Esophagus squamous epithelium (tissue), 5 donors: ENCODE measurements at places on chromosomes 6 and 20.

DNA sequence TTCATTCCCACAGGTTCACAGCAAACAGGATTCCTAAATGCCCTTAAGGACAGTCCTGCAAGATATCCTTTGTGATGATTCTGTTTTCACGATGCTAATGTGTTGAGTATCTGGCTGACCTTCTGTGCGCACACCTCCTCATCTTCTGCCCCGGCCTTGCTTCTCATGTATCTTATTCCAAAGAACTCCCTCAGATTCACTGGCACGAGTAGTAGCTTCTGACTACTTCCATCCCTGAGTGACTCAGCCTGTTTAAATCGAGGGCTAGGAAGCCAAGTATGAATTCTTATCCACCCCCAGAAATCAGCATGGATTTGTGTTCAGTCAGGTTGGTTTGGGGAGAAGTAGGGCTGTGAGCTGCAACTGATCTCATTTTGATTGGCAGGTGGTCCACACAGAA, 190.2 kb upstream of the SNX9 start:
- no peak for DNase-seq

GRCh38 chr20:44610313-44610962, 28.1 kb downstream of the PKIG start:
- no peak for DNase-seq

DNA sequence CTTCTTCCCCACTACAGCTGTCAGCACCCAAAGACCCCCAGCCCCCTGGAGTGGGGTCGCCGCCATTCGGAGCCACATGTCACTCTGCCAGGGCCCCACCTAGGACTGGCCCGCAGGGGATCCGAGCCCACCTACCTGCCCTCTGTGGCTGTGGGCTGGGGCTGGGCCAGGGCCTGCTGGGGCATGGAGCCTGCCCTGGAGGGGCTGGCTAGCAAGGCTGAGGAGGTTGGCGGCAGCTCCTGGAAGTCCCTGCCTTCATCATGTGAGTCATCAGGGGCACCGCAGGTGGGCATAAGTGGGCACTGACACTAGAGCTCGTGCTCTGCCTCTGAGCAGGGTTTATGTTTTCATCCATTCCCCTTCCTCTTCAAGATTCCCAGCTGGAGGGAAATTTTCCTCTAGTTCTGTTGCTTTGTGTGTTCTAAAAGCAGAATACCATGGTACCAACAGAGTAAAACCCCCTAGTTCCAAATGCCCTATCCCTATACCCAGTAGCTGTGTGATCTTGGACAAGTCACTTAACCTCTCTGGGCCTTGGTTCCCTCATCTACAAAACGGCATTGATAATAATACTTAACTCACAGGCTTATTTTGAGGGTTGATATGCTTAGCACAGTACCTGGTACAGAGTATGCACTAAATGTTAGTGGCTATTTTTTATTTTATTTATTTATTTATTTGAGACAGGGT, 8.7 kb upstream of the FANCE start:
- no peak for DNase-seq

GRCh38 chr6:36631326-36632011, 37.3 kb downstream of the SRSF3 start:
- DNase-seq: no peak

DNA sequence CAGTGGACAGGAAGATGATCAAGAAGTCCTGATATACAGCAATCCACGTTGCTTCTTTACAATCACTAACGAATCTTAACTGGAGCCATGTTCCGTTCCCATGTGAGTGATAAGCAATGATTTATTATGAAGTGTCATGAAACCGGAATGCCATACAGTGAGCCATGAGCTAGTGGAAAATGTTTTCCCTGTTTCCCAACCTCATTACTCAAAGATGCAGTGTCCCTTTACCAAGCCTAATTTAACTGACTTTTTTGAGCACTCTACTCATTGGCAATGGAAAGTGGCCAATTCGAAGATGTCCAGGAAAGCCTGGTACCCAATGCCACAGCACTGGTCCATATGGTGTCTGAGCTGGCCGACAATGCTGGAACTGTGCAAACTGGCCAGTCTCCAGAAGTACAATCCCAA, 148.3 kb downstream of the ZNF217 start:
- no peak for DNase-seq

DNA sequence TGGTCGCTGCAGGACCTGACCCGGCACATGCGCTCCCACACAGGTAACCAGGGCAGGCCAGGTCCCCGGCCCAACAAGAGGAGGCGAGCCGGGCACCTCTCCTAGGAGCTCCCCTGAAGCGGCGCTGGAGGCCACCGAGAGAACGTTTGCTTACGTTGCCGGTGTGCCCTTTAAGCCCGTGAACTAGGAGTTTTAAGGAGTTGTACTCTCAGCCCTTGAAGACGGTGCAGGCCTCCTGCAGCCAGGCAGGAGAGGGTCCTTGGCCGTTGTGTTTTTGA, 65.9 kb downstream of the SSR1 start:
- DNase-seq: no peak

- DNase-seq: no peak
Measured at GRCh38 chr6:68186870-68187269, 448.2 kb upstream of the ADGRB3 start.

- no peak for DNase-seq
Measured at GRCh38 chr6:111549168-111549567, 56.5 kb downstream of the TRAF3IP2 start.

DNA sequence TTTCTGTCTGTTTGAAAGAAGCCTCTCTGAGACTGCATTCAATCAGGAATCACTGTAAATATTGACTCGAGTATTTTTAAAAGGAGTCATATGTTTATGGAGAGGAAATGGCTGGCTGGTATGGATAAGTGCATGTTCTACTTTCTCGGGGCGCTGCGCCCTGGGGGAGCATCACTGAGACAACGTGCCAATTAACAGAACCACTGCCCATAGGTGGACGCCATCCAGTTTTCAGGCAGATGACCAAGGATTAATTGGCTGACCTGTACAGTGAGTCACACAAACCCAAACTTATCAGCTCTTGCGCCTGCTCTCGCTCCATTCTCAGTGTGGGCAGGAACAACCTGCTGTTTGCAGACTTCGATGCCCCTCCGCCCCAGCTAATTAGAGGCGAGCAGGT, 571.2 kb downstream of the QKI start:
- DNase-seq: no peak

DNA sequence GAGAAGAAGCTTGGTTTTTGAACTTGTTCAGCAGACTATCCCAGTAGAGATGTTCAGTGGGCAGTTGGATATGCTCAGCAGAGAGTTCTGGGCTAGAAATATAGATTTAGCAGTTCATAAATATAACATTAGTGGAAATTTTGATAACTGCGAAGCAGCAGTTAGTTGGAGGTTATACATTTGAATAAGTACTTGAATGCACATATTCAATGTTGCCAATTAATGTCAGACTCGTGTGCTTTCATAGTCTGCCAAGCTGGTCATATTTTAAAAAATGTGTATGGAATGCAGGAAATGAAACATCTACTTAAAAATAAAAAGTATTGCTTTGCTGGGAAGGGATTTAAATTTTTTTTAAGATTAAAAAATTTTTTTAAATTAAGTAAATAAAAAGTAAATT, 92.5 kb upstream of the E2F3 start:
- DNase-seq: no peak

DNA sequence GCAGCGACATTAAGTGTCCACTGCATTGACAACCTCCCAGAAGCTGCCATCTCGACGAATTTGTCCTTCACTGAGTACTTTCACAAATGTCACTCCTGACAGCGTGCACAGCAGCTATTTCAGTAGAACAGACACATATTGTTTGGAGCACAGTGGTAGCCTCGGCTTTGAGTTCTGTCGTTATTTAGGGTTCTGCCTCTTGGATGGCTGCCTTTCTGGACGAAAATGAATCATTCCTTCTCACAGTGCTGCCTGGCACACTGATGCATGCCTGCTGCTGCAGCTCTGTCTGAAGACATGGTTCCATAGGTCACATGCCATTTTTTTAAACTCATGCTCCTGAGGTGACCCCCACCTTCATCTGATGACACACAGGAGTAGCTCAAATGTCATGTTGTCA, 477.0 kb downstream of the C6orf118 start:
- no peak for DNase-seq

DNA sequence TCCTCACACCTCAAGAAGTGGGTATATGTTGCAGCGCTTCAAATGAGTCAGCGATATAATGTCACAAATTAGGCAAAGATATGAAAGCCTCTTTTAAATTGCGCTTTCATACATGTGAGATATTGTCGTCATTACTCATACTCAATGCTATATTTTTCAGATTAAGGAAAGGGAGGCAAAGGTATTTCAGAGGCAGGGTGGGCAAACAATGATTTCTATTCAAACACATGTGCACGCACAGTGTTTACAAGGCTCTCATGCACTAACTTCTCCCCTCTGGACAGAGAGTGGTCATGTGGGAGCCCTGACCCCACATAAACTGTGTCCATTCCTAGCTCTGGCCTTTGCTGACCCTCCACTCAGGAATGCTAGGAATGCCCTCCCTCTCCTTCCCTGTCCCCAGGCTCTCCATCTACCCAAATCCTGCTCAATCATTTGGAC, 112.1 kb upstream of the TMEM170B start:
- DNase-seq: no peak

GRCh38 chr6:1575210-1576041, 34.3 kb upstream of the FOXC1 start:
- no peak for DNase-seq

GRCh38 chr6:153231048-153231646, 100.1 kb upstream of the RGS17 start:
- no peak for DNase-seq

DNA sequence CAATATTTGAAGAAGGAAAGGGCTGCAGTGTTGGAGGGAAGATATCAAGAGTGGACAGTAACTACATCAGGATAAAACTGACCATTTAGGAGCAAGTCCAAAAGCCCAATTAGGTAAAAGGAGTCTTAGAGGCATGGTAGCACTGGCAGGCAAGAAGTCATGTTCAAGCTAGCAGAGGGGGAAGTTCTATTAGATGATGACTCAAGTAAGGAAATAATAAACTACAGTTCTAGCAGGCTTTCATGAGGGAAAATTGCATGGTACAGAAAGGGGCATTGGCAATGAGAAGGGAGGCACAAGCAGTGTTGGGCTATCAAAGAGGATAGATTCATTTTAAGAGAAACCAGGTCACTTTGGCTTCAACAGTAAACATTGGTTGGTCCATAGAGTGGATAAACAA, 156.1 kb upstream of the PTPRK start:
- DNase-seq: no peak

DNA sequence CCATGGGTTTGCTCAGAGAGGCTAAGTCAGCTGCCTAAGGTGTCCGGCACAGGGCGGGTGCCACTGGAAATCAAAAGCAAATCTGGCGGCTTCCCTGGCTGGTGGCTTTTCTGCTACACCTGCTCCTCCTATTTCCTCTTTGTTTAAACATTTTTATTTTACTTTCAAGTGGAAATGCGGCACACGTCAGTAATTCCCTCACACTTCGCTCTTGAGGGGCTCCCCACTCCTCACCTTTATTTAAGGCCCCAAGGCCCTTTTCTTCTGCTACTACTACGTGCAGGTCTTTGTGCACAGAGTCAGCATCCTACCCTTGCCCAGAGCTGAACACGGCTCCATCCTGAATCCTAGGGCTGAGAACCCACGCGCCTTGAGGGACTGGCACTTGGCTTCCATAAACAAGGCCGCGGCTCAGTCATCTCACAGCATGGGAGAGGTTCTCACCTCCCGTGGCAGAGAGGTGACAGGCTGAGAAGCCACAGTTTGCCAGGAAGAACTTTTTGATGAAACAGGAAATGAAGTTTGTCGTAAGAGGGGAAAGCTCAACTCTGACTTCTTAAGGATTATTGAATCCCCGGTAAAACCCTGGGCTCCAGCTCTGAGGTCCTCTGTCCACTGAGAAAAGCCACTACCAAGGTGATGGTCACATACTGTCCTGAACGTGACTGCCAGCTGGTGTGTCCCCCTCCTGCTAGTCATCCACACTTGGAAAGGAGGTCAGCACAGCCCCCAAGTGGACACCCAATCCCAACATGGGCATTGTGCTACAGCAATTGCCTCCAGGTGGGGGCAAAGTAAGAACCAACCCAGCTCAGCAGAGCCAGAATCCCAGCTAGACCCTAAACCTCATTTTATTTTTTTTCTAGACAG, 48.0 kb downstream of the NFATC2 start:
- DNase-seq: no peak

GRCh38 chr6:46784535-46784934, 8.7 kb upstream of the MEP1A start:
- no peak for DNase-seq

DNA sequence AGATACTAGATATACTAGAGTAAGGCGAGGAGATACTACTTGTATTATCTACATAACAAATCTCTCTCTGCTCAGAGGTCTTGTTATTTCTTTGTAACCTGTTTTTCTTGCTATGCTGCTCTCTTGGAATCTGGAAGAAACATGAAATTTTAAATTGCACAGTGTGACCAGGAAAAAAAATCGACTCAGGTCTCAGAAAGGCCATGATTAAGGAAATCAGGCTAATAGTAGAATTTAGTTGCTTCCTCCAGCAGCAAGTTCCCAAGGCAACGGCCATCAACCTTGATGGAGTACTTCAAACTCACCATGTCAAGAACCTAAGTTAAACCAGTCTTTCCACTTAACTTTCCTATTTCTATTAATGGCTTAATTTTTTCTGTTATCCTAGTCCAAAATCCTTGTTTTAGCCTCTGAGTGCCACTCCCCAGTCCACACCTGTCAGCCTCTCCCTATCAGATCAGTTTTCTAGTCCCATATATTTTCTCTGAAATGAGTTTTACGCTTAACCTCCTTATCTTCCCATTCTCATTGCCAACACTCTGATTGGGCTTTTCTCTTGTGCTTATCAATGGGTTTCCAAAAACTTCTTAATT, 87.7 kb upstream of the BEND3 start:
- no peak for DNase-seq

- no peak for DNase-seq
Measured at GRCh38 chr6:43020847-43021246, 576 bp upstream of the RRP36 start.

- DNase-seq: no peak
Measured at GRCh38 chr6:45986746-45987274, 28.9 kb downstream of the CLIC5 start.

- DNase-seq: no peak
Measured at GRCh38 chr20:10553326-10553984, 118.3 kb downstream of the SLX4IP start.

GRCh38 chr6:149176971-149177667, 140.4 kb upstream of the TAB2 start:
- DNase-seq: no peak

GRCh38 chr6:129731428-129731827, 21.5 kb upstream of the ARHGAP18 start:
- DNase-seq: no peak

- peak; percentile 15 for DNase-seq
Measured at GRCh38 chr6:113873043-113873667, 16.0 kb downstream of the MARCKS start.

GRCh38 chr6:133637874-133638273, 251.0 kb upstream of the TCF21 start:
- no peak for DNase-seq

- no peak for DNase-seq
Measured at GRCh38 chr6:126650931-126651330, 311.0 kb downstream of the CENPW start.

DNA sequence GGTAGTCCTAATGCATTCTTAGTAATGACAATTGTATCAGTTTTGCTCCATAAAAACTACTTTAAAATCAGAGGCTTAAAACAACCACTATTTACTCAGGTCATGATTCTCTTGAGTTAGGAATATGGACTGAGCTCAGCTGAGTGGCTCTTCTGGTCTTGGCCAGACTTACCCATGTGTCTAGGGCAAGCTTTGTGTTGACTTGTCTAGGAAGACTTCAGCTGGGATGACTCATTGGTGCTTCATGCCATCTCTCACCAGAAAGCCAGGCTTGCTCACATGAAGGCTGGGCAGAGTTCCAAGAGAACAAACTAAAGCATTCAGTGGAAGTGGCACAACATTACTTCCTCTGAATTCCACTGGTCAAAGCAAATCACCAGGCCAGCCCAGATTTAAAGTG, 155.3 kb downstream of the DHX35 start:
- no peak for DNase-seq
